ENCODE measurements at places on chromosomes 4 and X.

DNA sequence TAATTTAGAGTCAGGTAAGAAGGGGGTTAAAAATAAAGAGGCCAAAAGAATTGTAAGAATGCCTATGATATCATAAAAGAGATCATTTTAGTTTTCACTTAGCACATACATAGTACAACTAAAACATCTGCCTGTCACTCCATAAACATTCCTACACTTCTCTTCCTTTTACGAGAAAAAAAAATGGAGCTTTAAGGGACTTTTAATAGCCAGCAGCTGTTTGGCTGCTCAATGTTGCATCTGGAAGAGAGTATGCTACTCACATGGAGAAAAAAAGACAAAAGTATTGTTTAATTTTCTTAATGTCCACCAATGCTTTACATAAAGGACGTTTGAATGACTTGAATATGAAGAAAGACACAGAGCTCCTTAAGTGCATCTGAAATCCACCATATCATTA lies 48.7 kb upstream of the TNIP3 start:
- no peak for DNase-seq

DNA sequence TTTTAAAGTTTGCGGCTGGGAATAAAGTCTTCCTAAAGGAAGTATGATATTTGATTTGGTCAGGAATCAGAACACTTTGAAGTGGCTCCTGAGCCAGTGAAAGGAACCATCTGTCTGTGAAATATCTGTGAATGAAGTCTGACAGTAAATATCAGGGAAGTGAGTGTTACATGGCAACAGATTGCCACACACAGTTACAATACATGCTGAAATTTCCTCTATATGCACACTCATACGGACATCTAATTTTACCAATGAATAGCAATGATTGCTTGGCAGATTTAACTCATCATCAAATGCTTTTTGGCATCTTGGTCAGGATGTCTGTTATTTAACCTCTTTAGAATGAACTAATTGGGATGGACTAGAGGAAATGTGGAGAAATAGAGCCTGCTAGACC lies 1023.8 kb downstream of the FAT4 start:
- no peak for DNase-seq

DNA sequence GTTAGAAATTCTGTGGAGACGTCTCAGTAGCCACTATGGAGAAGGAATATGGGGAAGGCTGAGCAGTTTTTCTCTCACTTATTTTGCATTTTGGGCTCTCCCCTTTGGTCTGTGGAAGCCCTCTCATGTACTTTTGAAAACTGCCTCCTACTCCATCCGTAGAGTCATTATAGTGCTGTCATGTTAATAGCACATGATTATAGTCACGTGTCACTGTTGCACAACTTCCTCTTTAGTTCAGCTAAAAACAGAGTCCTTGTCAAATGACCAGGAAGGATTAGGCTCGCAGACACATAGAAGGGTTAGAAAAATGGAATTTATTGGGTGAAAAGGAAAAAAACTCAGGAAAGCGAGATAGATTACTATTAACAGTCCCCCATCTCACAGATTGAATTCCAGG lies 258.2 kb upstream of the CXorf51A start:
- DNase-seq = no peak

- no peak for DNase-seq
Observed at GRCh38 chr4:2048831-2049230, 10.3 kb upstream of the NAT8L start.

- no peak for DNase-seq
Observed at GRCh38 chr4:14111730-14112181, 484.2 kb upstream of the BOD1L1 start.

- DNase-seq = no peak
Observed at GRCh38 chr4:80197601-80198440, 518 bp downstream of the PRDM8 start.

- DNase-seq = no peak
Observed at GRCh38 chr4:74969507-74970474, 36.9 kb downstream of the PARM1 start.

- no peak for DNase-seq
Observed at GRCh38 chr4:152531479-152531878, 4.4 kb downstream of the FBXW7 start.

GRCh38 chrX:143081231-143081630 lies 55.5 kb downstream of the SPANXN4 start:
- DNase-seq = no peak

- no peak for DNase-seq
Observed at GRCh38 chr4:118313098-118313497, 39.7 kb downstream of the PRSS12 start.

DNA sequence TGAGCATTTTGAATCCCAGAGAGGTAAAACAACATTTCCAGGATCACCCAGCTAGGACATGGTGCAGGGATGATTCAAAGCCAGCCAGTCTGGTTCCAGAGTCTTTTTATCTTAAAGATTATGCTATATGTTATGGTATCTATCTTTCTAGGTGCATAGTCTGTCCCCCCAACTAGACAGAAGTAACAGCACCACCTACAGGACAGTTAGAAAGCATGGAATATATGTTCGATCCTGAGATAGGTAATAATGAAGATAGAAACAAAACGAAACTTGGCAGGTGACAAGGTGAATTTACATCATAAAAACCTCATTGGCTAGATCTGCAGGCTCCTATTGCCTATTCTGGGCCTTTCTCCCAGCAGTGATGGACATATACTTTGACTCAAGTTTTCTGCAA lies 723.2 kb downstream of the SMARCA1 start:
- DNase-seq = no peak

DNA sequence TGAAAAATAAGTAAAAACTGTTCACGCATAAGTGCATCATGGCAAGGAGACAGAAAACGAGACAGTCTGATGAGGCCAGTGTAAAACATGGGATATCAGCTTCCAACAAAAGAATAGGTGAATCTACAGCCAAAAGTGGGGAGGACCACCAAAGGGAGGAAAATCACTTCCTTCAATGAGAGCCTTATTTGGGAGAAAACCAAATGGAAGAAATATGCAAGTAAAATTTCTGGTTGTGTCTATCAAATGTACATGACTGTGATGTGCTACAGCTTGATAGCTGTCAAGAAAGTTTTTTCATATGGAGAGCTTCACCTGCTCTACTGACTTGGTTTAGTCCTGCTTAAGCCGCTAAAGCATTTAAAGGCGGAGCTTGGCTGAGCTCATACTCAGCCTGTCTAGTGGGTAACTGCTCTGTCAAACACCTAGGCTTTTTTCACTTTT lies 66.2 kb downstream of the MAGEA1 start:
- no peak for DNase-seq

Data from stimulated activated CD8-positive, alpha-beta memory T cell treated with anti-CD3 and anti-CD28 coated beads, Interleukin-4, amount 100 ng/mL, for 4 hours (primary cell).